ENCODE measurements at places on chromosomes 1 and 21.

GRCh38 chr1:205240569-205240968 is 12.8 kb downstream of the TMCC2 start:
- no peak for DNase-seq

DNA sequence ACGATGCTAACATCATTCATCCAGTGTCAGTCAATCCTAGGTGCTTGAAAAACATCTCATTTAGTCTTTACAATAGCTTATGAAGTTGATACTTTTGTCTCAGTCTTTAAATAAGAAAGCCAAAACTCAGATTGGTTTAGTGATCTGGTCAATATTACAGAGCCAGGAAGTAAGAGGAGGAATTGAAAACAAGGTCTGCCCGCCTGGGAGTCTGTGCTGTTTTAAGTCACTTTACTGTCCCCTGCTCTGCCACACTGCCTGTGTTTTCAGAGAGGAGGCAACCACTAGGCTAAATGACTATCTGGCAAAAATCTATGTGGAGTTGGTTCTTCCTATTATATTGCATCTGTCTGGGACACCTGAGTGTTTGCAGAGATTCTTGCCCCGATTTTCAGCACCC is 62.3 kb downstream of the ST6GALNAC3 start:
- no peak for DNase-seq

DNA sequence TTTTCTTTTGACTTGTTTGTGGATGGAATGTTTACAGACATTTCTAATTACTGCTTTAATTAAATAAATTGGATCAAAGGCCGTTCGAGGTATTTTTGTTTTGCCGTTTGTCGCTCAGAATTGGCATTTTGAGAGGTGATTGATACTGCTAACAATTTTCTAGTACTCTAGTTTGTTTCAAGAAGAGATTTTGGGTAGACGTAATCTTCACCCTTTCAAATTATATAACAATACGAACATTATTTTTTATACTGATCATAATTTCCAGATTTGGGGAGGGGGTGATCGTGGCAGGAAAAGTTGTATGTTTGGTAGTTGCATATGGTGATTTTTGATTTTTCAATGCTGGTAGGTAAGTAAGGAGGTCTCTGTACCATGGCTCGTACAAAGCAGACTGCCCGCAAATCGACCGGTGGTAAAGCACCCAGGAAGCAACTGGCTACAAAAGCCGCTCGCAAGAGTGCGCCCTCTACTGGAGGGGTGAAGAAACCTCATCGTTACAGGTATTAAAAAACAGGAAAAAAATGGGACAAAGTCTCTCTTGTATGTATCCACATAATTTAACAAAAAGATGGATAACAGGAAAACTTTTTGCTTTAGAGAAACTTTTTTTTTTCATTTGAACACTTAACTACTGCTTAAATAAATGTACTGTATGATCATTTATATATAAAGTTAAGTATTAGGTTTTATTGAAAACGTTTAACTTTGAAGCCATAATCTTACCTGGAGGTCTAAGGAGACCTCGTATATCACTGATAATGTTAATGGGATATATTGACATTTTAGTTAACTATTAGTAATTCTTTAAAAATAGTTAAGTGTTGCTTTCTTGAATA is 1.7 kb downstream of the H3-3A start:
- DNase-seq, result peak; percentile 48

DNA sequence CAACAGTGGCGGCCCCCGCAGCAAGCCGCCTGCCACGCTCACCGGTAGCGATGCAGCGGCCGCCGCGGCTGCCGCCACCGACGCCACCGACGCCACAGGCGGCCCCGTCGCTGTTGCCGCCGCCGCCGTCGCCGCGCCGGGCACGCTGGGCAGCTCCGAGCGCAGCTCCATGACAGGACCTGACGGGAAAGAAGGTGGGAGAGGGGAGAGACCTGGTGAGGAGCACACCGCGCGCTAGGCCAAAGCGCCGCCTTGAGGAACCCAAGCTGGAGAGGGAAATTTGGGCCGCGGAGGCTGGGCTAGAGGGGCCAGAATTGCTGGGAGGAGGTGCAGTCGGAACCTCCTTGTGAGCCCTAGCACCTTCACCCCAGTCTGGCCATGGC is 1.9 kb downstream of the DMRTA2 start:
- no peak for DNase-seq

DNA sequence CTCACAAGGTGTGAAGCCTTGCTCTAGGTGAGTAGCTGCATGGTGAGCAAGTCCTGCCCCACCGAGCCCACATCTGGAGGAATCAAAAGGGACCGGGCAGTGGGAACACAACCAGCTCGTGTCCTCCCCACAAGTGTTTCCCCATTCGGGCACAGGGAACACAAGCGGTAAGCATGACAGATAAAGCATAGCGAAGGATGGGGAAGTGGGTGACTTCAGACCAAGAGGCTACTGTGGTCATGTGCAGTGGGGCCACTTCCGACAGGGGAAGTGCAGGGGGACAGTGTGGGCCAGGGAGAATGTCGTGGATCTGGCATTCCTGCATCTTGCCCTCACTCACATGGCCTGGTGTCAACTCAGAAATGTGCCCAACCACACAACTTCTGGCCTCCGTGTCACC is 306.2 kb downstream of the FAM72C start:
- no peak for DNase-seq

DNA sequence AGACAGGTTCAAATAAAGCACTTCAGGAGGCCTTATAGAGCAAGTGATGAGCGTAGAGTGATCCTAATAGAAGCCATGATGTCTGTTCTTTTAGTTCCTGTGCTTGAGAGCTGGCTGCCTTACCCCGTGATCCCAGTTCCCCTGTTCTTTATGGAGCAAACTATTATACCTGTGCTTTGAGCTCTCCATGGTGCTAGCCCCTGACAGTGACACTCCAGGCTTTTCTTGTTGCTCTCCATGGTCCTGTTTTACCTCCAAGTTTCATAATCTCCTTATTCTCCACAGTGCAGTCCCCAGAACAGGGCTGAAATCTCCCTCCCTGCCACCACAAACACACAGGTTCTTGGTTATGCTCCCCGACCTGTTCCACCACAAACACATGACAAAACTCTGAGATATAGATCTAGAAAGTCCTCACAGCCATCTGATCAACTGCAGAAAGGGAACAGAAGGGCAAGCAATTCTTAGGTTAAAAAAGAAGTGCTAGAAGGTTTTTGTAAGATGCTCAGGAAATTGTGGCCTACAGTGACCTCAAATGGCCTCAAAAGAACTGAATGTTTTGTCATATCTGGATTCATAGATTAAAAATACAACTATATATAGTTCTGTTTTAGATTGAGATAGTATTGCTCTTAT is 6.0 kb downstream of the CADM3 start:
- no peak for DNase-seq

DNA sequence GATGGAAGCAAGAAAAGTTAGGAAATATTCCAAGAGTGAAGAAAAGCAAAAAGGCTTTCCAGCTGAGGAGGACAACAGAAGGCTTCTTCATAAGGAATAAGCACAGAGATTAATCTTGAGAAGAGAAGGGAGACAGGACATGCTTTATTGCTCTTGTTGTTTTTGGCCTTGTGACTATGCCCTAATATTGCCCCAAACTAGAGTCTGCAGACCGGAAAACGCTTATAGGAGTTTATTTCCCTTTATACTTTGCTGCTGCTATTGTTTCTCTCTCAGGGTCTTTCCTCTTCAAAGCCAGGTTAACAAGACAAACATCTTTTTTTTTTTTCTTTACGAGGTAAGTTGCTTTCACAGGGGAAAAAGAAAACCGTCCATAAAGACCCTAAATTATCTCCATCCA is 991.4 kb downstream of the ADGRL2 start:
- no peak for DNase-seq

- peak; percentile 6 for DNase-seq
These were observed 60.1 kb upstream of the NEK2 start for GRCh38 chr1:211735208-211736170.

DNA sequence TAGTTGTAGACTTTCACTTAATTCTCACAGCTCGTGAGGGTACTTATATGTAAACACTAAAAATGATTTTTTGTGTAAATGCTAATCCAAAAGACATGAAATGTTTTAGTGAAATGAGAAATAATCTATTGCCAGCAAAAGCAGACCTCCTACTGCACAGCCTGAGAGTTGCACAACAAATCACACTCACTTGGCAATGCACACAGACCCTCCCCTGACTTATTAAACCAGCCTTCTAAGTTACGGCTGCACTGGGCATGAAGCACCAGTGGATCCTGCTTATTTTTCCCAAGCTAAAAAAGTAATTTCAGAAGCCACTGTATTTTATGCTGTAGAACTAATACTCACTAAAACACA is 10.3 kb downstream of the ERRFI1 start:
- peak; percentile 10 for DNase-seq

GRCh38 chr1:27130798-27131197 is 24.1 kb downstream of the SLC9A1 start:
- no peak for DNase-seq

- peak; percentile 11 for DNase-seq
These were observed 134.2 kb upstream of the HP1BP3 start for GRCh38 chr1:20921285-20921684.

DNA sequence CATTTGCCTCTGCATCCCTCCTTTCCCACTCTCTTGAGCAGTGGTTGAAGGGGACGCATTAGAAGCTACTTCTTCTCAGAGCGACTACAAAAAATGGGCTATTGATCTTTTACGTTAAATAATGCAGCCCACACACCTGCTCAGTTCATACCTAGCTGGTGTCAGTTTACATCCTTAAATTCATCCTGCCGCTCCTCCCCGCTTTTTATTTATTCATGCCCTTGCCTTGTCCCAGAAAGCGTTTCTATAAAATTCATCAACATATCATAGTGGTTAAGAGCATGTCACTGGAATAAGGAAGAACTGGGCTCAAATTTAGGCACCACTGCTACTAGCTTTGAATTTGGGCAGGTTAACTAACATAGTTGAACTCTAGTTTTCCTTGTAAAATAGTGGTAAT is 66.0 kb upstream of the TINAGL1 start:
- DNase-seq, result no peak

- no peak for DNase-seq
These were observed 113.8 kb downstream of the RHOU start for GRCh38 chr1:228849011-228849541.

DNA sequence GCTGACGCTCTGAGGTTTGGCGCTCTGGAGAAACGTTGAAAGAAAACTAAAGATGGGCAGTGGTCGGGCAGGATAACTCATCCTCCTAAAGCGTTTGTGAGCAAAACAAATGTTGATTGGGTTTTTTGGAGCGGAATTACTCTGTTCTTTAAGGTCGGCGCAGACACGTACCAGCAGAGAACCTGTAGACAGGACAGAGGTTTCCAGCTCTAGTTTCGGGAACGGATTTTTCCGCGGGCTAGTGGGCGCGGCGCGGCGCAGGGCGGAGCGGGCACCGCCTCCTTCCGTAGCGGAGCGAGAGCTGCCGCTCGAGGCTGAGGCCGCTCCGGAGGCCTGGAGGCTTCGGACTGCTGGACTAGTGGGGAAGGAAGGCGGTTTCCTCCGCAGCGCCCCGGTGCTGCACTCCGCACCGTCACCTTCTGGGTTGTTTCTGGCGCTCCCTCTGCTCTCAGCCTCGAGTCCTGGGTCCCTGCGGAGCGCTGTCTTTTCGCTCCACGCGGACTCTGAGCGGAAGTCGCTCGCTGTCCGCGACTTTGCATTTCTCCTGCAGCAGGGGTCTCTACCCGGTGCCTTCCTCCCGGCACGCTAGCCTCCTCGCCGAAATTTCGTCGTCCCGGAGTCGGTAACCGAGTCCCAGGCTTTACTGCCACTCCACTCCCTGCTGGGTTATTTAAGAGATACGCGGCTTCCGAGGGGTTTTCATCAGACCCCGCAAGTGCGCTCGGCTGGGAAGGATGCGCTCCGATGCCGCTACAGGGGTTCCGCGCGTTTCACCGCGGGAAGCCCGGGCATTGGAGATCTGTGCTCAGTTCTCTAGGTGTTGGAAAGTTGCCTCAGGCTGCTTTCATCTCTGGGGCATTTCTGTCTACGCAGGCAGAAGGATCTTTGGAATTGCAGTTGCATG is 7.0 kb downstream of the FOXD2 start:
- DNase-seq, result no peak

DNA sequence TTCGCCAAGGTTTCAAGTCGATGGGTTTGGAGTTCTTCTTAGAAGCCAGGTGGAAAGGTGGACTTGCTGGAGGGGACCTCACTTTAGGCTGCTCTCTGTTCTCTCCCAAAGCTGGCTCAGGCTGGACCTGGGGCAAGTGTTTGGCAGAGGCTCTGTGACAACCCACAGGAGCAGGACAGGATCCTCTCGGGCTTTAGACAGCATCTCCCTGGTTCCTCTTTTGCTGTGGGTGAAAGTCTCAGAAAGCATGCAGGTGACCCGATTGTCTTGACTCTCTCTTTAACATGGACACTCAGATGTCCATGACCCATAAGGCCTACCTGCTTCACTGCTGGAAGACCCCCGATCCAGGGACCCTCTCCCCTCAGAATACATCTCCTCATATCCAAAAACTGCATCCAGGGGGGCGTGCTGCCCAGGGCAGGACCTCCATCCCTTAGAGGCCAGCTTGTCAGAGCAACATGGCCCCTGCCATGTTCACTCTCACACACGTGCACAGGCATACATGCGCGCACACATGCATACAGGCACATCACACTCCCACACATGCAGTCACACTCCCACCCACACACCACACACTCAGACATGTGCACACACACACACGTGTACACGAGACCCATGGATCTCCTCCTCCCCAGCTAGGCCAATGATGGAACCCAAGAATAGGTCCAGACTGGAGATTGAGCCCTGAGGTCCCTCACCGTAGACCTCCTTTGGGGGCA is 21.3 kb downstream of the MRPL37 start:
- no peak for DNase-seq

GRCh38 chr1:192489748-192490147 is 85.8 kb upstream of the RGS1 start:
- DNase-seq, result peak; percentile 84

GRCh38 chr21:20970691-20971090 is 27.5 kb upstream of the NCAM2 start:
- DNase-seq, result peak; percentile 18

GRCh38 chr1:178916448-178917174 is 45.7 kb upstream of the ANGPTL1 start:
- DNase-seq, result no peak

DNA sequence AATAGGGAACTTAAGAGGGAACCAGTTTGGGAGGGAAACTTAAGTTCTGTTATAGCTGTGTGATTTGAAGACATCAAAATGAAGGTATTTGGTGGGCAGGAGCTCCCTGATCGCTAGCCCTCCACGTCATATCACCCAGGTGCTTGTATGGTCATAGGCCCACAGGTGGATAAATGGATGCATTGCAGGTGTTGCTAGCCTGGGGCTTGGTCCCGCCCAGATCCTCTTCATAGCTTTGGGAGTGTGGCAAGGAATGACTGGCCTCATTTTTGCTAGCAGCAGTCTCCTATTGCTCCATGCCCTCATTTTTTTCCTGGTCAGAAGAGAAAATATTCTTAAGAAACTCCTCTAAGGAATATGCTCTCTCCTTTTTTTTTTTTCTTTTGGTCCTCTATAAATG is 11.3 kb downstream of the GNPAT start:
- DNase-seq, result no peak

DNA sequence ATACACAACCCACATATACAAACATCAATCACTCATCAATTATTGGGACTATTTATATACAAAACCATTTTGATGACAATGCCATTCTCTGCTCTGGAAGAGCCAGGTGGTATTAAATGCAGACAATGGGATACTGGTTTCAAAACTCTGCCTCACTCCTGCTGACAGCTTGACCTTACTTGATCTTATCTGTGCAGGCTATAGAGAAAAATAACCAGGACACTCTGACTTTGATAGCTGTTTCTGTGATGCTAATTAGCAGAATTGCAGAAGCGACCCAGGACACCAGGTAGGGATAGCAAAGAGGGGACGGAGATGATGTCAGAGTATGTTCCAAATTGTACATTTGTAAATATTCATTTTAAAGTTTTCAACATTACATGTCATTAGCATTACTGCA is 89.5 kb downstream of the OLFM3 start:
- DNase-seq, result no peak

GRCh38 chr1:224874775-224875174 is 54.7 kb upstream of the DNAH14 start:
- no peak for DNase-seq
